RWPE1 (cell line): ENCODE measurements at places on chromosomes 2 and 18.

DNA sequence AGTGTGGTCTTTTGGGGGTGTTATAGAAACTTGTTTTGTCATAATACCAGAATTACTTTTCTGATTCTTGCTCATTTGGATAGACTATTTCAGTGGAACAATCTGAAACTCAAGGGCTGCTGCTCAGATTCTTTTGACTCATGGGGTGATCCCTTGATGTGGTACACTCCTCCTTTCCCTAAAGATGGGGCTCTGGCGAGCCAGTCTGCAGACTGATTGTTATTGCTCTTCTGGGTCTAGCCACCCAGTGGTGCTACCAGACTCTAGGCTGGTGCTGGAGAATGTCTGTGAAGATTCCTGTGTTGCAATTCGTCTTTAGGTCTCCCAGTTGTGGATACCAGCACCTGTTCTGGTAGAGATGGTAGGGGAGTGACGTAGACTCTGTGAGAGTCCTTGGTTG lies 4.2 kb upstream of the MARS2 start:
- no peak for DNase-seq

GRCh38 chr2:231163414-231164095 lies 34.9 kb upstream of the ARMC9 start:
- no peak for DNase-seq

- DNase-seq: no peak
These were observed 562.1 kb downstream of the NRXN1 start for GRCh38 chr2:50469784-50470183.

GRCh38 chr2:119241205-119241532 lies 17.5 kb downstream of the STEAP3 start:
- DNase-seq: no peak
